ENCODE measurements at places on chromosomes 3 and 15.

DNA sequence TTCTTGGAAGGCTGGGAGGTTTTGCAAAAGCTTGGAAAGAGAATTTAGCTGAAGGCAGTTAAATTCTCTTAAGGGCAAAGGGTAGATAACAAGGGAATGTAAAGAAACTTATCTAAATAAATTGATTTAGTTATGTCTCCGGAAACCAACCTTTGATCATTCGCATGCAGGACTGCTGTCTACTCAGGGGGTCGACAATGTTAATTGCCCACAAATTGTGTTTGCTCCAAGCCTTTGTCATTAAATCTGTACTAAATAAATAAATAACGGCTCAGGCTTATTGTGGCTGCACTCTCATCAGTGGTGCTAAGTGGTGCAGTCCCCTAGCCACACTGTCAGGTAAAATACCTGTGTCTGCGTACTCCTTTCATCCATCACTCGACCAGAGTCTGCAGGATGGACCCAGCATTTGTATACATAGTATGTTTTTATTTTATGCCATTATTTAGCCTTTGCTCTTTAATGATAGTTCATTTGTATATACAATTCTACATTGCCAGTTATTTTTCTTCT lies 497.4 kb upstream of the RASGRP1 start:
- no peak for DNase-seq

DNA sequence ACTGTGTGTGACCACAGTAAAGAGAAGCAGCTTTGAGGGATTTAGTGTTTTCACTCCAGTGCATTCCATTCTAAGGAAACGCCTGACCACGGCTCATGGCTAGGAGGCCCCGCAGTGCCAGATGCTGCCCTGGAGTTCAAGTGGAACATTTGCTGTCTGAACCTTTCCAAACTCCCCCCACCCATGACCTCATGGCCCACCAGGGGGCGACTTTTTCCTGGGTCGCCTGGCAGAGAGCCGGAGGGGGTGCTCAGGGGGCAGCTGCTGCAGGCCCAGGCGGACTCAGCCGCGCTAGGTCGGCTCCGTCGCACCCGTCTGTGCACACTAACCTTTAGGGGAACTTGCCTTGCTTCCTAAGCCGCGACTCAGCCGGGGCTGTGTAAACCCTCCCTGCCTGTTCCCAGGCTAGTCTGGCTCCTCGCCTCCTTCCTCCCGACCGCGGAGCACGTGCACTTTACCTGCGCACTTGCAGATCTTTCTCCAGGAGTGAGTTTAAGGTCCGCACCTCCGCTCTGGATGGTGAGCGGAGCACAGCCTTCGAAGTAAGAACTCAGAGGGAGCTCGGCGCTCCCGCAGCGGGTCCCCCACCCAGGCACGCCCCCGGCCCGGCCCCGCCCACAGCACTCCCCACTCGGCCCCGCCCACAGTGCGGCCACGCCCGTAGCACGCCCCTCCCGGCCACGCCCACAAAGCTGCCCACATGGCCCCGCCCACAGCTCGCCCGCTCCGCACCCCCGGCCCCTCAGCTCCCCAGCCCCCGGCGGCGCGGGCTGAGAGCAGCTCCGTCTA lies at the start of gene OCA2:
OCA2 (minus strand) TSS at position 550 of the 789 bp plus-strand sequence. CDS start 17,441 bp downstream, outside the sequence.
- peak; percentile 82 for DNase-seq

- DNase-seq, result peak; percentile 67
Measured at GRCh38 chr15:65056868-65057548, 10.8 kb downstream of the RASL12 start.

DNA sequence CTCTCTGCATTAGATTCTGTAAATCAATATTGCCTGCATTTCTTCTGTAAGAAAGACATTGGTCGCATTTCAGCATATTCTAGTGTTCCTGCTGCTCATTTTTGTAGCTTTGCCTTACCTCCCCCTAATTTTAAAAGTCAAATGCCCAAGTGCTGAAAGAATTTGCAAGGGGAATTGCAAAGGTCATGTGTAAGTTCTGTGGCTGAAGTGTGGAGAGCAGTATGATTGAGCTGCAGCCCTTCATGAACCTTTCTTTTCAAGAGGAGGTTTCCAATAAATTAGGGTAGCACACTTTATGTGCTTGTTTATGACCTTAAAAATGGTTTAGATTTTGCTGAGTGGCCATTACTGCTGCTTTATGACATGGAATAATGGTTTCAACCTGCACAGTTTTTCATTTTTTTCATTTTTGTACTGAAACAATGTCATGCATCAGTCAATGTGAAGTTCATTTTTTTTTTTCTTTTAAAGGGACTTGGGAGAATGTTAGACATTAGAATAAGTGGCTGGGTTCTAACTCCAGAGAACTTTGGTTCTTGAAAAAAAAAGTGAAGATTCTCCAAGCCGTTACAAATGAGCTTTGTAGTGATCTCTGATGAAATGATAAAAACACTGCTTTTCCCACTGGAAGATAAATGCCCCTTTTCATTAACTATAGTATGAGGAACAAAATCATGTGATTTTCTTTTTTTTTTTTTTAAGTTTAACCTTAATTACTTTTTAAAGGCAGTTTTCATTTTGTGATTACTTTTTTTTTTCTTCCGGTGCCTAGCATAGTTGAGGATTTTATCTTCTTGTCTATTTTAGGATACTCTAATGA lies 99.6 kb downstream of the MITF start:
- no peak for DNase-seq

DNA sequence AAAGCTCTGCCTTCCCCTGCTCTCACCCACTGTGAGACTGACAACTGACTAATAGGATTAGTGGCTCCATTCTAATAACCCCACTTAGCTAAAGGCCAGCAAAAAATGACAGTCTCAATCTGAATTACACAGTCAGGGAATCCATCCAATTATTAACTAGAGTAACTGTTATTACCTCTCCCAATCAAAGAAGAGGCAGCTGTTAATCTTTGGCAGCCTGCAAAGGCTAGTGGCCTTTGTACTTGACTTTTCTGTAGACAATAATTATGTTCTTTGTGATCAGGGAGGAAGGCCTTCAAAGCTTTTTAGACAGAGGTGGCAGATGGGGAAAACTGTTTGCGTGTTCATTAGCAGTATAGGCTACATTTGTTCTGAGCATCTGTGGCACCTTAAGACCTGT lies 177.7 kb downstream of the ISL2 start:
- no peak for DNase-seq

DNA sequence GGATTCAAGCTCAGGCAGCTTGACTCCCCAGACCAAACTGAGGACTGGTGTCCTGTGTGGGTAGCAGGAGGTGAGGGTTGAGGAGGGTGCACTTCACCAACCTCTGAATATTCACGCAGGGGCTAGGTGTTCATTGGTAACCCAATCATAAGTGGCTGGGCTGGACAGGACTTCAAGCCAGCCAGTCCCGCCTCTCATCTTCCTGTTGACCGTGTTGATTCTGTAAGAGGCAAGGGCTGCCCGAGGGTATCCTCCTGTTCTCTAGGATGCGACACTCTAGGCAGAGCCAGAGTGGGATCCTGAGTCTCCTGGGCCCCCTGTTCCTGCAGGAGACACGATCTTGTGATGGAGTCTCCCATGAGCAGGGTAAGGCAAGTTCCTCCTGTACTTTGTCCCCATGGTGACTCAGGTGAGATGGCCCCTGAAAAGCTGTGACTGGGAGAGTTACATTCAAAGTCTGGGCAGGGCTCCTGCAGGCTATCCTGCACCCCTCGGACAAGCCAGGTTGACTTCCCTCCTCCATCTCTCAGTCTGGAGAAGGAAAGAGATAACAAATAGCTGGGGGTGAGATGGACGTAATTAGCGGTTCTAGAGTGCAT lies 58.1 kb upstream of the POMGNT2 start:
- no peak for DNase-seq

DNA sequence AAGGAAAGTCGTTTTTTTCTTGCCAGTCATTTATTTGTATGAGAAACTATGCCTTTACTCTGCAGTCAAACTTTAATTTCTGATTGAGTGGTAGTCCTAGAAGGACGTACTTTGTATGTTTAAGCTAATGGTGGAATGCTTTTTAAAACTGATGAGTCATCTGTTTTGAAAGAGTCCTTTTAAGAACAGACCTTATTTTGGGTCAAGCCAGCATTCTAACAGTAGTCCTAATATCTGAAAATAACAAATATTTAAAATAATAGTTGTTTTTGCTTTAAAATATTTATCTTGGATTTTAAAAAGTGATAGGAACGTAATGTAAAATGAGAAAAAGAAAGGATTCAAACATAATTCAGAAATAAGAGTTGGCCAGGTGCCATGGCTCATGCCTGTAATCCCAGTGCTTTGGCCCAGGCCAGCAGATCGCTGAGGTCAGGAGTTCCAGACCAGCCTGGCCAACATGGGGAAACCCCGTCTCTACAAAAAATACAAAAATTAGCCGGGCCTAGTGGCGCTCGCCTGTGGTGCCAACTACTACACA lies 1.3 kb upstream of the LRRC58 start:
- peak; percentile 38 for DNase-seq

GRCh38 chr3:85090495-85090894 lies 131.7 kb downstream of the CADM2 start:
- no peak for DNase-seq

DNA sequence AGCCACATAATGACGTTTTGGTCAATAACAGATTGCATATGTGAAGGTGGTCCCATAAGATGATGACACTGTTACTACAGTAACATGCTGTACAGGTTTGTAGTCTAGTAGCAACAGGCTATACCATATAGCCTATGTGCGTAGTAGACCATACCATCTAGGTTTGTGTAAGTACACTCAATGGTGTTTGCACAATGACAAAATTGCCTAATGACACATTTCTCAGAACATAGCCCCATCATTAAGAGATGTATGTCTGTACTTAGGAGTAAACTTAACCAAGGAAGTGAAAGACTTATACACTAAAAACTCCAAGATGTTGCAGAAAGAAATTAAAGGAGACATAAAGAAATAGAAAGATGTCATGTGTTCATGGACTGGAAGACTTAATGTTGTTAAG lies 66.2 kb downstream of the RPLP1 start:
- DNase-seq, result peak; percentile 44

DNA sequence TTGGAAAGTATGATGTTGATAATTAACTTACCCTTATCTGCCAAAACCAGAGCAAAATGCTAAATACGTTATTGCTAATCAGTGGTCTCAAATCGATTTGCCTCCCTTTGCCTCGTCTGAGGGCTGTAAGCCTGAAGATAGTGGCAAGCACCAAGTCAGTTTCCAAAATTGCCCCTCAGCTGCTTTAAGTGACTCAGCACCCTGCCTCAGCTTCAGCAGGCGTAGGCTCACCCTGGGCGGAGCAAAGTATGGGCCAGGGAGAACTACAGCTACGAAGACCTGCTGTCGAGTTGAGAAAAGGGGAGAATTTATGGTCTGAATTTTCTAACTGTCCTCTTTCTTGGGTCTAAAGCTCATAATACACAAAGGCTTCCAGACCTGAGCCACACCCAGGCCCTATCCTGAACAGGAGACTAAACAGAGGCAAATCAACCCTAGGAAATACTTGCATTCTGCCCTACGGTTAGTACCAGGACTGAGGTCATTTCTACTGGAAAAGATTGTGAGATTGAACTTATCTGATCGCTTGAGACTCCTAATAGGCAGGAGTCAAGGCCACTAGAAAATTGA lies 59.7 kb downstream of the DCUN1D1 start:
- DNase-seq, result no peak

DNA sequence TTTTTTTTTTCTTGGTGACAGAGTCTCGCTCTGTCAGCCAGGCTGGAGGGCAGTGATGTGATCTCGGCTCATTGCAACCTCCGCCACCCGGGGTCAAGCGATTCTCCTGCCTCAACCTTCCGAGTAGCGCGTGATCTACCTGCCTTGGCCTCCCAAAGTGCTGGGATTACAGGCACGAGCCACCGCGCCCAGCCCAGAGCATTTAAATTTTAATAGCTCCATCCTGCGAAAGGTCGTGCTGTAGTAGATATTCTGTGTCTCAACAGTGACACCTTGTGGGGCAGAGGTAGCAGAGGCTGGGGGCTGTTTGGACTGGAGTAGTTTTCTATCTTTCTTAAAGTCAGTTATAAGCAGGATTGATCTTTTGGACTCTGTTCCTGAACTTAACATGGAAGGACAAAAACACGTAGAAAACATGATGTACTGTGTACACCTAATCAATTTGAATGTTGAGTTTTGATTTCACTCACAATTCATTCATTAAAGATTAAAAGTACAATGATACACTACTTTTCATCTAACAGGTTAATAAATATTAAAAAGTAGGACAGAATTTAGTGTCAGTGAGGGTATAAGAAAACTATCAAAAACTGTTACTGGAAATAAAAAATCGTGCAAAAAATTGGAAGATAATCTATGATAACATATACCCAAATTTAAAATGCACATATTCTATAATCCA lies 11.0 kb upstream of the PDCD6IP start:
- peak; percentile 60 for DNase-seq

DNA sequence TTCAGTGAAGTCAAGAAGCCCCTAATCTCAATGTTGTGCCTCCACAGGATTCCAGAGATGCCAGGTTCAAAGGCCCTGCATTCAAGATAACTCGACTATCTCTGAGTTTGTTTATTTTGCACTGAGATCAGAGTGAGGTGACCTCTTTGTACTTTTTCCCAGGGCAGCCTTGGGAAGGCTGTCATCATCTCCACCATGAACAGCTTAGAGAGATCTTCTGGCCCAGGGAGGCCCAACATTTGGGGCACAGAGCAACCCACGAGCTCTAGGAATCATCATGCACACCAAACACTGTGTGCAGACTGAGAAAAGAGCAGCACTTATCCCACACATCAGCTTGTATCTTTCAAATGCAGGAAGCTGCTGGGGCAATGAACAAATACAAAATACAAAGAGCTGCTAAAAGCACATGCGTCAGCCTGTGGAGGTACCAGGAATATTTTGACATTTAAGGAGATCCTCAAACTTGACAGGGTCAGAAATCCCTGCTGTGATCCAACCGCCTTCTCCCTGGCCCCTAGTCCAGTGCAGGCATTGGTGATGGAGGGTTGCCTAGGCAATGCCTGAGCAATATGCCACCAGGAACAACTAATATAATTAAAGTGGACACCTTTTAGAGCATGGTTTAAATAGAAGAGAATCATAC lies 33.6 kb downstream of the TRIM42 start:
- no peak for DNase-seq

GRCh38 chr15:48064421-48064820 lies 56.4 kb upstream of the SLC24A5 start:
- no peak for DNase-seq

DNA sequence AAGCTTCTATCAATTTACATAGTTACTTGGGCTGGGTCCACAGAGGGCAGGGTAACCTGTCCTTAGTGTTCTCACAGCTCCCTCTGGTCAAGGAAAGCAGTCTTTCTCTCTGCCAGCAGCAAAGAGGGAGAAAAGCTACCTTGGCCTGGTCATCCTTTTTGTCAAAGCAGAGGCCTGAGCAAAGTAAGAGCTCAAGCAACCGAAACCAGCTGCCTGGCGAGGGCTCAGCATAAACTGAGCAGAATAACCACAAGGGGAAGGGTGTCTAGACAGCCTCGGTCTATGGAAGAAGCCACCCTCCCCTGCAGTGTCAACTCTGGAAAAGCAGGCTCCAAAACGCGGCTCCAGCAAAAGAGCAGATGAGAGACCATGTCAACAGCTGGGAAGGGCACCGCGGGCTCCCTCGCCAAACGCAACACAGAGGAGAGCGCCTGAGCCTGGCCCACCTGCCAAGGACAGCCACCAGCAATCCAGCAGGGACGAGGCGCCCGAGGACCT lies 17.4 kb downstream of the LRIG1 start:
- DNase-seq, result no peak

- no peak for DNase-seq
Measured at GRCh38 chr3:62416144-62416543, 42.8 kb upstream of the FEZF2 start.

All from DMS53 (cell line).